T47D (cell line): ENCODE measurements at places on chromosomes 7 and 10.

GRCh38 chr7:69962186-69963065 is 364.2 kb downstream of the AUTS2 start:
- no peak for DNase-seq

- DNase-seq, result peak; percentile 39
Observed at GRCh38 chr10:5812283-5813090, 747 bp downstream of the GDI2 start.

DNA sequence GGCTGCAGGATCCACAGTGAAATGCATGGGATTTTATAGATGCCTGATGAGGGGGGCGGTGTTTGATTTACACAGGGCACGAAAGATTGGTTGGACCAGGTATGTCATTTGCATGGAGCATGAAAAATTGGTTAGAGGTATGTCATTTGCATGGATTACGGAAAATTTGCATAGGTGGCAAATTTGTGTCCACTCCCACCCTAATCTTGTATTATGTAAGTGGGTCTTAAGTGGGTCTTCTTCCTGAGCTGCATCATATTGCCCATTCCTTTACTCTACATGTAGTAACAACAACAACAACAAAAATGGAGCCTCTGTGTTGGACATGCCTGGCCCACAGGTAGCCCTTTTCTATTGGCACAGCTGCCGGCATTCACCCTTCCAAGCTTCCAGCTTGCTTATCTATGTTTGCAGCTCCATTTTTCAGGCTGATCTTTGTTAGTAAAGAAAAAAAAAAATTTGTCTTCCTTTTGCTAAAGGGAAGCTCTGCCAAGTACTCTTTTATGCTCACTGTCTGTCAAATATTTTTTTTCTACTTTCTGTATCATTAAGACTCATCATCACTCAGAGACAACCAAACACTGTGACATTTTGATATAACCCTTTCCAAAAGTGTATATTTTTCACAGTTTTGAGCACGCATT is 10.3 kb upstream of the ZNF273 start:
- DNase-seq, result no peak

DNA sequence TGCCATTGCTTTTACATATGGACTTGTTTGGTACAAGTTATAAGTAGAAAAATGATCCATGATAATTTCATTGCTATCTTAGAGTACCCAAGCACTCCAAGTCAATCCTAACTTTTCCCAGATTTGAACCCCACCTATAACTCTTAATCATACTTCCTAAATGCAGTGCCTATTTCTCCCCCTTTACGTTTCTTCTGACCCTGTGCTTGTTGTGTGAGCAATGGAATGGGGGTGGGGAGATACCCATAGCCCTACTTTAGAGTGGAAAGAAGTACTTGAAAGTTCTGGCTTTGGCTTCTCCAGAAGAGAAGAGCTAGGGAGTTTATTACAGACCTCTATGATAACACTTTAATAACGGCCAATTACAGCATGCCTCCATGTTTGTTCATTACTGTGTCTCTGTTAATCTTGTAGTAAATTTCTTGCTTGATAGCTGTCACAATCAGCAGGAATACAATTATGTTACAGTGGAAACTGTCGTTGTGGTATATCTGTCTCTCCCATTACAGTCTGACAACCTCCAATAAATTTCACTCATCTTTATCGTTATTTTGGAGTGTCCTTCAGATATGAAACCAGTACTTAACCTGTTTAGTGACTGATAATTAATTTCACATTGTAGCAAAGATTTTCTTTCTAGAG is 34.0 kb downstream of the CNPY1 start:
- DNase-seq, result no peak

DNA sequence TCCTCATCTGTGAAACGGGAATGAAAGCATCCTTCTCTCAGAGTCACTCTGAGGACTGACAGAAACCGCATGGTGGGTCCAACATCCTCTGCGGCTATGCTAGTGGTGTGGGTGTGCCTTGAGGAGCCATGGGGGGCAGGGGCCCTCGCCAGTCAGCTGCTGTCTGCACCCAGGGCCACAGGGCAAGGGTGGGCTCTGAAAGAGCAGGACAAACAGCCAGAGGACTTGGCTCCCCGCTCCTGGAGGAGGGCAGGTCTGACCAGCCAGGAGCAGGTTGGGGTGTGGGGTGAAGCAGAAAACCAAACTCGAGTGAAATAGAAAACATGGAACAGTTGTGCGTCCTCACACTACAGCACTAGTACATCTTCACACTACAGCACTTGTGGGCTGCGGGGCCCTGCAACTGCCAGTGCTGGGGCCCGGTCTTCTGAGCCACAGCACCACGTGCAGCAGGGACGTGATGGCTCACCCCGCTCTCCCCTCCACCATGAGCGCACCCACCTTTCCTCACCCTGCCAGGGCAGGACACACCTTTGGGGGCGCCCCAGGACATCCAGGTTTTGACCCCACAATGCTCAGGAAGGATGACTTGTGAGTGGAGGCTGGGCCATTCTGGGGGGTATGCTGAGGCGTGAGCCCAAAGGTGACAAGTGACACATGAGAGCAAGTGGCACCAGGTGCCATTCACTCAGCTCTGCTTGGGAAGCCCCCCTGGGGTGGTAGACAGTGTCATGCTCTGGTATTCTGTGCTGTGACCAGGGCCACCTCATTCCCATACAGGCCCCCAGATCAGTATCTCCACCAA is 96.1 kb upstream of the RET start:
- DNase-seq, result no peak

DNA sequence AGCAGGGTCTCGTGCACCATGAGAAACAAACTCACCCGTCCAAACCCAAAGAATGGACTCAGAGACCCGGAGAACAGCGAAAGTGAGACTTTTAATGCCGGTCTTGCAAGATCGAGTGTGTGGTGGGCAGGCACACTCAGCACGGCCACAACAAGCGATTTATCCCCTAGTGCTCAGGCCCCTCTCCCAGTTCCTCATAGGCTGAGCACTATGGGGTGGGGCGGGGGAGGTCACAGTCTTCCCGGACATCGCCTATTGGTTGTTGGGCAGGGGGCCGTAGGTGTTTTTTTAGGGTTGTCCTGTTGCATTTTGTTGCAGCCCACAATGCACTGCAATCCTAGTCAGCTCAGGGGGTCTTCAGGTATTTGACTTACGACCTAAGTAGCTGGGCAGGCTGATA is 608.3 kb upstream of the FOXK1 start:
- DNase-seq, result no peak

GRCh38 chr7:54802841-54803240 is 43.8 kb upstream of the SEC61G start:
- DNase-seq, result no peak

DNA sequence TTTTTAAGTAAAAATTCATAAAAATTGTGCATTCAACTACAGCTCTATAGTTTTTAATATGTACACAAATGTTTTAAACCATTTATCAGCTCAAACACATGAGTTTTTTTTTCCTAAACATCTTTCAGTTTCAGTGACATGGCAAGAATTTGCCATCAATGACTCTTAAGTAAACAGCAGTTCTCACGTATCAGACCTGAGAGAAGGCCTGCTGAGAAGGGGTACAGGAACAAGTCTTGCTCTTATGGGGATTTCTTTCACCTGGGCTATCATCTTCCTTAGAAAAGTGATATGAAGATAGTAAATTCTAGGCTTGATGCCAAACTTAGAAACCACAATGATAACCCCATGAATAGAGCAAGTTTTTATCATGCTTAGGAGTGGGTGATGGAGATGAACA is 467.8 kb downstream of the ARL4A start:
- DNase-seq, result no peak
